Lower leg skin (tissue), 4 donors: ENCODE measurements at places on chromosomes 5 and 9.
A peak's percentile ranks its signal among the peaks of the same experiment; 100 is the strongest.

DNA sequence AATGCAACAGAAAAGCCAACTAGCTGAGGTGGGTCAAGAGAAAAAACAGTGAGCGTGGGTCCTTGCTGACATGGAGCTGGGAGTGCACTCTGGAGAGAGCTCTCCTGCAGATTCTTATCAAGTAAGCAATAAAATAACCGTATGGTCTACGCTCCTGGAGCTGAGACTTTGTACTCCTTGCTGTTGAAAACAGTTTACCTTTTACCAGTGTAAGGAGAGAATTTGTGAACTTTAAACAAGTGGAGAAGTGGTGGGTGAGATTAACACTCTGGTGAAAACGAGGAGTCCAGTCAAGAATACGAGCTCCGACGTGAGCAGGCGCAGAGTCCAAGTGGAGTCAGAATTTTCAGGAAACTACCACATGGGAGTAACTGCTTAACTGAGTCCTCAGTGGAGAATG, 156.1 kb upstream of the ERCC6L2 start:
- DNase-seq = peak; percentile 62

- peak; percentile 59 for DNase-seq
Measured at GRCh38 chr5:140131967-140132409, 6.3 kb downstream of the IGIP start.

- DNase-seq = no peak
Measured at GRCh38 chr5:143680672-143681259, 131.2 kb upstream of the HMHB1 start.

DNA sequence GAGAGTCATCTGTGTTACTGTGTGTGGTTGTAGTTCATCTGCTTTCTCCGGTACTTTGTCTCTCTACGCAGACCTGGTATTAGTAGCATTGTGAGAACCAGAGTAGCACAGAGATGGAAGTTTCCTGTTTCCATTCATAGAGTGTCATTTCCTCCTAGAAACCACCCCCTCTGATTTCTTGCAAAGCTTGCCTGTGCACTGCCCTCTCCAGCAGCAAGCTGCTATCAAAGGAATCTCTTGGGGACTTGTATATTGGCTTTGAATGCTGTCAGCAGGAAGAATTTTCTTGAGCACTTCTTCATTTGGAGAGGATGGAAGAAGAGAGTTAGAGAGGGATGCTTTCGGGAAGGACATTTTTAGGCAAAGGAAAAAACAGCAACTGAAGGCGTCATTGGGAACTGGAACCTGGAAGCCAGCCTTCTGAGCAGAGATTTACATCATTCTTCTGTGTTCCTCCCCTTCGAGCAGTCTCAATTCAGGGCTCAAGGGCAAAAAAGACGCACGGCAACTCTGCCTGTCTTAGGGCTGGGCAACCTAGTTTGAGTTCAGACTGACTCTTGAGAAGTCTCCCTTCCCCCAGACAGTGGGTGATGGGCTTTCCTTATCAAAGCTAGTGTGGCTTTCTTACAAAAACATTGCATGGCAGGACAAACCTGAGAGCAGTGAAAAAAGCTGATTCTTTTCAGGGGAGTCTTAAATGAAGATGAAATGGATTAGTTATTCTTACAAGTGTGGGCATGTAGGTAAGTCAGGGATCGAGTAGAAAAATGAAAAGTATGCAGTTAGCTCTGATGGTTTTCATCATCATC, 226.3 kb downstream of the AOPEP start:
- DNase-seq = no peak

DNA sequence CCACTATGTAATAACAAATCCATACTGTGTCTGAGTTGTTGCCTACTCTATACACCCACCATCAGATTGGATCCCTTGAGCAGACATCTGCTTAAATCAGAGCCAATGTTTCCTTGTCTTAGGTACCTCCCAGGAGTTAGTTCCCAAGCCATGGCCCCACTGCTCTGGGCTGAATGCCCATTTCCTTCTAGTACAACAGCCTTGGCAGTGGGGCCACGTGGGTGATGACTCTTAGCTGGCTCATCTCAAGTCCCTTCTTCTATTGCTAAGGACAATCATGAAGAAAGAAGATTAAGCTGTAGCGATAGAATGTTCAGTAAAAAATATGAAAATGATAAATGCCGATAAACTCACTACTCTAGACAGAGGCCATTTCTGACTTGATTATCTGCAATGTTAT, 16.6 kb downstream of the PTGR1 start:
- no peak for DNase-seq

DNA sequence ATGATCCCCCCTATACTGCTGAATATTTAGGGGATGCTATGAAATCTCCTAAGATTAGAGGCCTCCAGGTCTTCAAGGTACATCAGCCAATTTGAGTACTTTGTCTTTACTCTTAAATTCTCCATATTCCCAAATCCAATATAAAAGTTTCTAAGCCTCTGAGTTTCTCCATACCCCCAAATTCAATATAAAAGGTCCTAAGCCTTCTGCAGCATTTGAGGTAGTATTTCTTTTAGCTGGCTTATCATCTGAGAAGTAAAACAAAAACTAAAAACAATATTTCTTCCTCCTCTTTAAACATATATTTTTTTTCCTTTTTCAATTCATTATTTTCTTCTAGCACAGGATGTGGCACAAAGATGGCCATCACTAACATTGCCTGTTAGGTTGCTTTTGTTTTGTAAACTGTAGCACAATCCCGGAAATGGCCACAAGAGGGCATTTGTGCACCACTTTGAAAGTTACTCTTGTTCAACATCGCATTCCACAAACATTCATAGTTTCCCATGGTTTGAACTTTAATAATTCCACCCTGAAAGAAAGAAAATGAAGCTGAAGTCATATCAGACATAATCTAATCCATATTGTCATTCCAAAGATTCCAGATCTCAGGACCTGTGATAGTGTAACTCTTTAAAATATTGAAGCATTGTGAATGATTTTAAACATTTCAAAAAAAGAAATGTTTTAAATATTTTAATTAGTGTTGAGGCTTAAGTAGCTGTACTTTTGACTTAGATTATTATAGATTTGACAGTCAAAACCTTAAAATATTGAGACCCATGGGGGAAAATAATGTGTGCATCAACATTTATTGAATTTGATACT, 21.0 kb upstream of the SCGB3A2 start:
- DNase-seq = peak; percentile 85

GRCh38 chr5:3139499-3139931, 388.0 kb upstream of the IRX2 start:
- no peak for DNase-seq

DNA sequence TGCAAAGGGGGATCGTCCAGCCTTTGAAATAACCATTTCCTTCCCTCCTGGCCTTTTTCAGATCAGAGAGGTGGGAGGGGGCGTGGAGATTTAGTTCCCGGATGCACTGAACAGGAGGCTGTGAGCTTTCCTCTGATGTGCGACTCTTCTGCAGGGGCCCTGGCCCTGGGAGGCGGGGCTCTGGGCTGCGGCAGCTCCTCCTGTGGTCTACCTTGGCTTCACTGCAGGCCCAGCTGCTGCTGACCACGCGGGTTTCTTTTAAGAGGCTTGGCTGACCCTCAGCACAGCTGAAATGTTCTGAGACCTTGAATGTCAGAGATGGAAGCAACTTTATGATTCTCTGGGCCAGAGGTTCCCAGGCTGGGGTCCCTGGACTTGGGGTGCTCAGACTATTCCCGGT, 27.0 kb upstream of the COL15A1 start:
- DNase-seq = peak; percentile 77

DNA sequence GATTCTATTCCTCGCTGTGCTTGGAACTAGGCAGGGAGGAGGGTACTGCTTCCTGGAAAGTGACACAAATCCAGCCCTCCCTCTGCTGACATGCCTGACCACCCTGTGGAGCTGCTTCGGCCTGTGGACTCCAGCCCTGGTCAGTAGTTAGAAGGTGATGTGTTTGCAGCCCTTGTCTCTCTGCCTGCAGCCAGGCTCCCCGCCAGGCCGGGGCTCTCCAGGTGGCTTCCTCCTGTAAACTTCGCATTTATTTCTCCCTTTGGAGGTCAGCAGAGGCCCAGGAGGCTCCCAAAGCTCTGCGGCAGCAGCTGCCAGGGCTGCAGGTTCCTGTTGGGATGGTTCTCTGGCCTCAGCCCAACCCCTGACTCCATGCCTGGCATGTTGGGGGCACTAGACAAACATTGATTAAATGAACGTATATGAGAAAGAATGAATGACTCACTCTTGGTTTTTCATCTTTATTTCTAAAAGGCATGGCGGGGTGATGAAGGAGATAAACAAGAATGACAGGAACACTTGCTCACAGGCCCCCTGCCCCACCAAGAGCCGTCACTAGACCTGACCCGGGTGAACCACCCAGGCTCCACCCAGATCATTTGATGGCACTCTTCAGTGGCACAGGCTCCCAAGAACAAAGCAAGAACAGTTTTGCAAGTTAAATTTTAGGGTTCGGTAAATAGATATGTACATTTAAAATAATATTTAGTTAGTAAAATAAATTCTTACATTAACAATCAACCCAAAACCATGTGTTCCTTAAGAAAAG, 8.4 kb upstream of the IRX2 start:
- DNase-seq = no peak

DNA sequence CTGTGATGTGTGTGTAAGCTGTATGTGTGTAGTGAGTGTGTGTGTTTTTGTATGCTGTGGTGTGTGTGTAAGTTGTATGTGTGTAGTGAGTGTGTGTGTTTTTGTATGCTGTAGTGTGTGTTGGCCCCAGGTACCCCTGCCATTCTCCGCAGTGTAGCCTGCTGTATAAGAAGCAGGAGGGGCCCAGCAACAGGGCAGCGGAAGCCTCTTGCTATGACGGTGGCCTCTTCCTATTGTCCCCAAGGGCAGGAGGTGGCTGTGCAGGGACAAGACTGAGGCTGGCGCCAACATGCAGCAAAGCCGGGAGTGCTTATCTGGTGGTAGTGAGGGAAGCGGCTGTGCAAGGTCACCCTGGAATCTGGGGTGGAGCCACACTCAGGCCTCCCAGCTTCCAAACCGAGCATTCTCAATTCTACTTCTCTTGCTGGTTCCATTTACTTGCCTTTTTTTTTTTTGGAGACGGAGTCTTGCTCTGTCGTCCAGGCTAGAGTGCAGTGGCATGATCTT, 5.1 kb downstream of the SPAAR start:
- no peak for DNase-seq

GRCh38 chr5:68303754-68304420, 88.3 kb downstream of the PIK3R1 start:
- no peak for DNase-seq

- DNase-seq = no peak
Measured at GRCh38 chr5:62732677-62733121, 154.1 kb downstream of the LRRC70 start.

GRCh38 chr5:32168460-32169033, 5.6 kb downstream of the GOLPH3 start:
- DNase-seq = no peak

DNA sequence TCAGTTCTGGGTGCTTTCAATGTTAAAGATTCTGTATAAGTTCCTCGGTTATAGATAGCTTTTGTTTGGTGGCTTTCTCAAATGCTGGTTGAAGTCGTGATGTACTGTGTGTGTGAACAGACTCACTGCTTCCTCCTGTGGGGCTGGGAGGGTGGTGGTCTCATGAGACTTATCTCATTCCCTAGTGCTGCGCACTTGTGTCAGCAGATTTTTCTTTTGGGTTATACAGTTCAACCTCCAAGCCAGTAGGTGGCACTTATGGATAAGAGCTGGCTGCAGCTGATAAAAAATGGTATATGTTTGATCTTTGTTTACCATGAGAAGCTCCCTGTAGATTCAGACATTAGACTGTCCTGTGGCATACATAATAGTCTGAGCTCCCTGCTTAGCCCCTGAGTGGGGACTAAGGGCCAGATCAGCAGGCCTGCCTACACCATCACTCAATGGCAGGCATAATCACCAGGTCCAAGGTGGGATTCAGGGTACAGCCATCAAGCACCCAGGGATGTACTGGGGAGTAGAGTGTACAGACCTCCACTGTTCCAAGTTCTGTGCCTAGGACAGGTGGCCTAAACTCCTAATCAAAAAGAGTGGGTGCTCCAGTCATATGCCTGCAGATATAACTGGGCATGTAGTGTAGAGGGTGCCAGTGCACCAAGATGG, 174.2 kb downstream of the OXCT1 start:
- DNase-seq = no peak

GRCh38 chr5:100406640-100407039, 128.5 kb upstream of the FAM174A start:
- no peak for DNase-seq

- peak; percentile 88 for DNase-seq
Measured at GRCh38 chr5:14816999-14817761, 54.4 kb downstream of the ANKH start.

DNA sequence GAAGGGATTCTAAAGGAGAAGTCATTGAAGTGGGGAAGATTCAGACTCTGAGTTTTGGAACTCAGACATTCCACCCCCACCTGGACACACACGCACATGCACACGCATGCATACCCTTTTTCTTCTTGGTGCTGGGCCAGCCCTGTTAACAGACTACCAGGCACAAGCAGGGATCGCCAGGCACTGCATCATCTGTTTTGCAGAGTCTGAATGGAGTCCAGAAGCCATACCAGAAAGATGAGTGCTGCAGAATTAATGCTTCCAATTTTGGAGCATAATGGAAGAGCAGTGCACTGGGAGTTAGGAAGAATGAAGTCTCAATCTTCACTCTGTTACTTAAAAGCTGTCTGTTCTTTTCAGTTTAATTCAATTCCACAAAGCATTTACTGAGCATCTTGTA, 95.5 kb downstream of the PDE8B start:
- no peak for DNase-seq

DNA sequence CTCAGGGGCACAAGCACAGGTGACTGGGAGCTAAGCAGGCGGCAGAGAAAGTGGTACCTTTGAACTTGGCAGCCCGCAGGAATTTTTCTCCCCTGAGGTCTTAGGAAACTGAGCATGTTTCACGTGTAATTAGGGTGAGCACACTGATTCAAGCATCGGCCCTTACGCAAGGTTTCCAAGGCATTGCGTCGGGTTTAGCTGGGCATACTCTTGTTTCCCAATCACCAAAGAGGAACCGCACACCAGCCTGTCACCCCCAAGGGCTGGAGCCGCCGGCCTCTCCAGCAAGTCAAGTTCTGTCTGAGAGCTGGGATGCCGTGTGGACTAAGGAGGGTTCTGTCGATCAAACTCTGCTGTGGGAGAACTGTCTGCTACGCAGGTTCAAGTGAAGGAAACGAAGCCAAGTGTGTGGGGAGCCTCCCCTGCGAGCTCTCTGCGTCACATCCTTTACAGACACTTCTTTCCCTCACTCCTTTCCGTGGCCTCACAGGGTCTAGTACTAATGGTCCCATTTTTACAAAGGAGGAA, 53.0 kb downstream of the ERGIC1 start:
- peak; percentile 77 for DNase-seq
